Neural crest cell (in vitro differentiated cells): ENCODE measurements at places on chromosomes 12 and 14.

GRCh38 chr14:86707071-86707470 is 1177.1 kb downstream of the FLRT2 start:
- no peak overlapping the region for H3K4me3 ChIP-seq
- no peak overlapping the region for H3K27ac ChIP-seq
- no peaks in the 10 kb centered on the region for H3K27me3 ChIP-seq
- H3K36me3 ChIP-seq, result no peaks in the 10 kb centered on the region
- DNase-seq, result no peak
- no peaks in the 10 kb centered on the region for H3K4me1 ChIP-seq

GRCh38 chr14:21913759-21914158 is 240.1 kb upstream of the OR4E1 start:
- H3K4me3 ChIP-seq, result no peak overlapping the region
- no peaks in the 10 kb centered on the region for H3K4me1 ChIP-seq
- H3K27me3 ChIP-seq, result peaks cover 59% of the 10 kb centered on the region
- DNase-seq, result peak; percentile 71
- H3K27ac ChIP-seq, result no peak overlapping the region
- no peaks in the 10 kb centered on the region for H3K36me3 ChIP-seq

- no peak for DNase-seq
- no peak overlapping the region for H3K4me3 ChIP-seq
- no peaks in the 10 kb centered on the region for H3K36me3 ChIP-seq
- H3K4me1 ChIP-seq, result no peaks in the 10 kb centered on the region
- H3K27me3 ChIP-seq, result peaks cover 7% of the 10 kb centered on the region
Measured at GRCh38 chr14:88895116-88895515, 70.7 kb downstream of the TTC8 start.

DNA sequence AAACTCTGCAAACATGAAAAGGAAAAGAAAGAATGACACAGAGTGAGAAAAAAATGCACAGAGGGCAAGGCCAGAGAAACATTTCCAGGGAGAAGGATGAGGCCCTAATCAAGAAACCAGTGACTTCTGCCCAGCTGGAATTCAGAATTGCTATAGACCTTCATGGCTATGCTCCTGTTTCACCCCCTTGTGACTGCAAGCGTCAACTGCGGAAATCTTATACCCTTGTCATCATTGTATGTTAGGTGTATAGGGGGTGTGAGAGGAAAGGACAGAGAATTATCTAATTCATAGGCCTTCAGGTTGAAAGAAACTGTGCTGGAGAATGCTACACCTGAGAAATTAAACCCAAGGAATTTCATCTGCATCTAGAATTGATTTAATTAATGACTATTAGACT is 117.5 kb downstream of the SLC25A21 start:
- H3K4me3 ChIP-seq, result no peak overlapping the region
- no peaks in the 10 kb centered on the region for H3K27me3 ChIP-seq
- DNase-seq, result no peak
- H3K27ac ChIP-seq, result no peak overlapping the region

- H3K4me3 ChIP-seq, result no peak overlapping the region
- no peaks in the 10 kb centered on the region for H3K27me3 ChIP-seq
- H3K36me3 ChIP-seq, result no peaks in the 10 kb centered on the region
Measured at GRCh38 chr12:67391656-67392055, 122.5 kb downstream of the CAND1 start.

- no peak overlapping the region for H3K27ac ChIP-seq
- H3K4me1 ChIP-seq, result peaks cover 3% of the 10 kb centered on the region
- DNase-seq, result no peak
- peaks cover 40% of the 10 kb centered on the region for H3K27me3 ChIP-seq
Measured at GRCh38 chr14:61320806-61321384, 484 bp upstream of the PRKCH start.

DNA sequence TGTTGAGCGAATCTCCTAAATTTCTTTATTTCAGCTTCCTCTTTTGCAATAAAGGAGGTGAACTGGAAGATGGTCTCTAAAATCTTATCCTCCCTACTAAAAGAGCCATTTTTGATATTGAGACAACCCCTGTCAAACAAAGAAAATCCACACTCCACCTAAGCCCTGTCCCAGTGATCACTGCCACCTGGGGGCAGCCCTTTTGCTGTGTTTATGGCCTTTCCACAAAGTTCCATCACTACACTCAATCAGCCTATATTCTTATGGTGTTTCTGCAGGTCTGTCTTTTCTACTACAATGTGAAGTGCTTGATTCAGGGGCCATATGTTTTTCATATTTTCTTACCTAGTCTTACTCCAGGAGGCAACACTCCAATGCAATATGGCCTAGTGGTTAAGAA is 163.7 kb downstream of the BMP4 start:
- no peaks in the 10 kb centered on the region for H3K4me1 ChIP-seq
- no peaks in the 10 kb centered on the region for H3K36me3 ChIP-seq
- no peak overlapping the region for H3K4me3 ChIP-seq
- H3K27ac ChIP-seq, result no peak overlapping the region

- peaks cover 47% of the 10 kb centered on the region for H3K4me1 ChIP-seq
- no peaks in the 10 kb centered on the region for H3K36me3 ChIP-seq
- no peak overlapping the region for H3K27ac ChIP-seq
- no peaks in the 10 kb centered on the region for H3K27me3 ChIP-seq
Measured at GRCh38 chr14:65238456-65238855, 136.1 kb upstream of the MAX start.

DNA sequence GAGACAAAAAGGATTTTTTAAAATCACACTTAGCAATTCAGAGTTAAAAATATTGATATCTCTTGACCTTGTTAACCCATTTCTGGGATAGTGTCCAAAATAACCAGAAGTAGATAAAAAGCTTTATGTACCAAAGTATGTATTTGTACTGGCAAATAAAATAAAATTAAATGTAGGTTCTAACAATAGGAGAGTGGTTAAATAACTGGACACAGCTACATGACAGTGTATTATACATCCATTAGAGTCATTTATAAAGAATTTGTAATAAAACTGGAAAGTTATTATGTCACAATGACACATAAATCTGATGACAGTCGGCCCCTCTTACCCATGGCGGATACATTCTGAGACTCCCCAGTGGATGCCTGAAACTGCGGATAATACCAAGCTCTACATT is 34.0 kb downstream of the BMAL2 start:
- DNase-seq, result no peak
- H3K27ac ChIP-seq, result no peak overlapping the region
- no peaks in the 10 kb centered on the region for H3K27me3 ChIP-seq
- H3K4me1 ChIP-seq, result no peaks in the 10 kb centered on the region

GRCh38 chr12:43884683-43885410 is 49.0 kb downstream of the TMEM117 start:
- H3K36me3 ChIP-seq, result no peaks in the 10 kb centered on the region
- H3K27ac ChIP-seq, result no peak overlapping the region
- H3K27me3 ChIP-seq, result no peaks in the 10 kb centered on the region
- no peak overlapping the region for H3K4me3 ChIP-seq
- no peak for DNase-seq

GRCh38 chr12:56763753-56764657 is 881 bp downstream of the HSD17B6 start:
- H3K4me3 ChIP-seq, result no peak overlapping the region
- no peak overlapping the region for H3K27ac ChIP-seq

GRCh38 chr12:5870183-5870582 is 74.9 kb downstream of the ANO2 start:
- no peak overlapping the region for H3K27ac ChIP-seq
- no peak for DNase-seq
- H3K36me3 ChIP-seq, result no peaks in the 10 kb centered on the region
- peaks cover 2% of the 10 kb centered on the region for H3K27me3 ChIP-seq

DNA sequence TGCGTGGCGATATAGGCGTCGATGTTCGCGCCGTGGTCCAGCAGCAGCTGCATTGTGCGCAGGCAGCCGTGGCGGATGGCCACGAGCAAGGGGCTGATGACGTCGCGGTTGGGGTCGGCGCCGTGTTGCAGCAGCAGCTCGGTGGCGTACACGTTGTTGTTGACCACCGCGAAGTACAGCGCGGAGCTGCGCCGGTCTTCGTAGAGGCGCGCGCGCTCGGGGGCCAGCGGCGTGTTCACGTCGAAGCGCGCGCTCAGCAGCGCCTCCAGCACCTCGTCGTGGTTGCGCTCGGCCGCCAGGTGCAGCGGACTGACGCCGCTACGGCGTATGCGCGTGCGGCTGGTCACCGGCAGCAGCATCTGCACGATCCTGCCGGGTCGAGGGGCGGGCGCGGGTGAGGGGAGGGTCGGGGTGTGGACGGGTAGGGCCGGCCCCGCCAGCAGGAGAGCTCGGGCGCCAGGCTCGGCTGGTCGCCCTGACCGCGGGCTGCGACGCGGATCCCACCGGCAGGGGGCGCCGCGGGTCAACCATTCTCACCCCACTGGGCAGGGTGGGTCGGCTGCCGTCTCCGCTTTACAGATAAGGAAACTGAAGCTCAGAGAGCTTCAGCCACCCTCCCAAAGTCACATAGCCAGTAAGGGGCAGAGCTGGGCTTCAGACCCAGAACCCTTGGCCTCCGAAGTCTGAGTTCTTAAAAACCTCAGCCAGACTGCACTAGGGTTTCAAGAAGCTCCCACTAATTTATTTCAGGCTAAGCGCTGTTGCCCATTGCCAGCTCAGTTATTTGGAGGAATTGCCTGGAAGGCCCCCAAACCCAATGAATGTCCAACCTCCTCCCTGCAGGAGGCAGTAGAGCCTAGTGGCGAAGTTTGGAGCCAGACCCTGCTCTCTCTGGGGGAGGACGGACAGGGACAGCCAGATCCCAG is 12.4 kb downstream of the FAM181A start:
- peaks cover 2% of the 10 kb centered on the region for H3K36me3 ChIP-seq
- peak overlapping the region; percentile 27 for H3K27ac ChIP-seq
- no peak overlapping the region for H3K4me3 ChIP-seq
- peaks cover 39% of the 10 kb centered on the region for H3K27me3 ChIP-seq
- DNase-seq, result peak; percentile 96

DNA sequence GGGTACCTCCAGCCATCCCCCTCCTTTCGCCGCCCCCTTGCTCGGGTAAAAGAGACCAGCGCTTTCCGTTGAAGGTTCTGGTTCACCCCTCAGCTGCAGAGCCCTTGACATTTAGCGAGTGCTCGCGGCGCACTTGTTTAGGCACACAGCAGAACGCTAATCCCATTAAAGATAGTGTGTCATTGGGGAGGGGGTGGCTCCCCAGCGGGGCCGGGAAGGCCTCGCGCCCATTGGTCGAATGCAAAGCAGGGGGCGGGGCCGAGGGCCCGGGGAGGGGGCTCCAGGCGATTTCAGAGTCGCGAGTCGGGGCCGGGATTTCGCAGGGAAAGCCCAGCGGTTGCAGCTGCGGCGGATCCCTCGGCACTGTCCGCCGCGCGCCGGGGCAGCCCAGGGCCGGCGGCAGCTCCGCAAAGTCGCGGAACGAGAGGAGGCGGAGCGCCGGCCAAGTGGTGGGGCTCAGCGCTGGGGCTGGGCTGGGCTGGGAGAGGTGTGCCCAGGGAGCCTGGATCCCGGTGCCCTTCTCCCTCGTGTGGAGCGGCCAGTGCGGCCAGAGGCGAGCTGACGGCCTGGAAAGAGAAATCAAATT is 122.9 kb downstream of the TSPAN9 start:
- H3K27ac ChIP-seq, result no peak overlapping the region
- H3K36me3 ChIP-seq, result no peaks in the 10 kb centered on the region
- DNase-seq, result peak; percentile 75
- peaks cover 28% of the 10 kb centered on the region for H3K4me1 ChIP-seq
- H3K27me3 ChIP-seq, result peaks cover 30% of the 10 kb centered on the region

- H3K36me3 ChIP-seq, result peaks cover 8% of the 10 kb centered on the region
- DNase-seq, result no peak
- no peak overlapping the region for H3K27ac ChIP-seq
- peaks cover 35% of the 10 kb centered on the region for H3K4me1 ChIP-seq
- H3K4me3 ChIP-seq, result no peak overlapping the region
Measured at GRCh38 chr12:65534238-65534841, 255.9 kb downstream of the MSRB3 start.

- no peaks in the 10 kb centered on the region for H3K27me3 ChIP-seq
- no peak overlapping the region for H3K27ac ChIP-seq
- H3K4me3 ChIP-seq, result no peak overlapping the region
- peaks cover 24% of the 10 kb centered on the region for H3K4me1 ChIP-seq
- no peak for DNase-seq
- H3K36me3 ChIP-seq, result no peaks in the 10 kb centered on the region
Measured at GRCh38 chr12:44158746-44159145, 322.9 kb downstream of the TMEM117 start.

- H3K27me3 ChIP-seq, result peaks cover 2% of the 10 kb centered on the region
- DNase-seq, result no peak
- no peaks in the 10 kb centered on the region for H3K36me3 ChIP-seq
- no peak overlapping the region for H3K27ac ChIP-seq
- H3K4me3 ChIP-seq, result no peak overlapping the region
- peaks cover 15% of the 10 kb centered on the region for H3K4me1 ChIP-seq
Measured at GRCh38 chr14:58738876-58739275, 101.1 kb downstream of the DACT1 start.

- H3K27ac ChIP-seq, result peak overlapping the region; percentile 2
- peaks cover 47% of the 10 kb centered on the region for H3K4me1 ChIP-seq
- peak overlapping the region; percentile 36 for H3K4me3 ChIP-seq
- no peak for DNase-seq
- no peaks in the 10 kb centered on the region for H3K27me3 ChIP-seq
- H3K36me3 ChIP-seq, result no peaks in the 10 kb centered on the region
Measured at GRCh38 chr14:51431033-51431709, 191.1 kb downstream of the TMX1 start.

DNA sequence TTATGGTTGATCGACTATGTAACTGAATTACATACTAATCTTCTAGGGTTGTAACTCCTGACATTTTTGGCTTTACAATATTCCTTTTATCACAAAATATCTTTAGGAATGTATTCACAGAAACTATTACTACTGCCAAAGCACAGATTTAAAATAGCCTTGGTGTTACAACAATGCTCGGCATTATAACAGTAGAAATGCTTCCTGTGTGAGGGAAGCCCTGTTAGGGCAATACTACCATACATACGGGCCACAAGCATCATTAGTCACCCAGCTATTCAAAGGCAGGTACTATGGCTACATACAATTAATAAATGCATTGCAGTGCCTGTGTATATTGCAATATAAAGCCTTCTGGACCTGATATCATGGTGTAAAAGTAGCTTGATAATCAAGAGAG is 517.8 kb downstream of the C12orf50 start:
- H3K27me3 ChIP-seq, result no peaks in the 10 kb centered on the region
- H3K27ac ChIP-seq, result no peak overlapping the region
- DNase-seq, result no peak
- H3K4me1 ChIP-seq, result no peaks in the 10 kb centered on the region
